Muscle of arm (tissue), 14 donors: ENCODE measurements at places on chromosomes 12 and 14. TPM values are rescaled to one million over a fixed set of nuclear protein-coding genes. Genes with fewer than 3 reads are reported as not detected.

DNA sequence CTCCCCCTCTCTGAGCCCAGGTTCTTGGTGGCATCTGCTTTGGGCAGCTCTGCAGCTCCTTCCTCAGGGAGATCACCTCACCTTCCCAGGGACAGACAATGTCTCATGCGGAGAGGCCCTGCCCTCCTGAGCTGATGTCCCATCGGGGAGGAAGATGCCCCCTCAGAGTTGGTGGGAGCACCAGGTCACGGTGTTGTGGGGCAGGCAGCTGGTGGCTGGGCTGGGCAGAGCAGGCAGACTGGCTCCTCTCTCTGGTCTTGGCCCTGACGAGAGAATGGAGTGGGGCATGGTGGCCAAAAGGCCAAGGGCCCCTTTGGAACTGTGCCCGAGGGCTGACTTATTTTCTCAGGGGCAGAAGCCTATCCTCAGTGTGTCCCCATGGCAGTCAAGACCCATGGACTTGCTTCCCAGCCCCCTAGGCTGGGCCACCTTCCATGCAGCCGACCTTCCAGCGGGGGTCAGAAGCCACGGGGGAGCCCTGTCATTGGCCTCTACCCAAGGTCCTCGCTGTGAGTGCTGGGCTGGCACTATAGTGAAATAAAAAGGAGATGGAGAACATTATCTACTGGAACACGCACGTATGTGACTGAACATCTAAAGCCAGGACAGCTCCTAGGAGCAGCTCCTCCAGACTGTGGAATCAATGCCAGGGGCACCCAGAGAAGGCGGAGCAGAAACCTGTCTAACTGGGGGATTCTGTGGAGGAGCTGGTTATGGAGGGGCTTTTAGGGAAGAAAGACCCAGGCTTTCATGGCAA is 21.9 kb downstream of the PPP2R5C start:
- DNase-seq, result no peak

GRCh38 chr14:89249065-89249695 is 167.9 kb downstream of the FOXN3 start:
- DNase-seq, result no peak

- no peak for DNase-seq
These were observed 36.7 kb downstream of the LRRIQ1 start for GRCh38 chr12:85072826-85073225.

- DNase-seq, result no peak
These were observed 123.3 kb downstream of the TTLL5 start for GRCh38 chr14:75784314-75784686.

GRCh38 chr14:68190032-68190431 is 370.5 kb downstream of the RAD51B start:
- no peak for DNase-seq

GRCh38 chr12:76272287-76272686 is 75.9 kb downstream of the BBS10 start:
- no peak for DNase-seq

- DNase-seq, result no peak
These were observed 31.9 kb downstream of the CDKL1 start for GRCh38 chr14:50364792-50365191.

GRCh38 chr12:6888360-6888759 is 15.3 kb upstream of the SPSB2 start:
- DNase-seq, result no peak

DNA sequence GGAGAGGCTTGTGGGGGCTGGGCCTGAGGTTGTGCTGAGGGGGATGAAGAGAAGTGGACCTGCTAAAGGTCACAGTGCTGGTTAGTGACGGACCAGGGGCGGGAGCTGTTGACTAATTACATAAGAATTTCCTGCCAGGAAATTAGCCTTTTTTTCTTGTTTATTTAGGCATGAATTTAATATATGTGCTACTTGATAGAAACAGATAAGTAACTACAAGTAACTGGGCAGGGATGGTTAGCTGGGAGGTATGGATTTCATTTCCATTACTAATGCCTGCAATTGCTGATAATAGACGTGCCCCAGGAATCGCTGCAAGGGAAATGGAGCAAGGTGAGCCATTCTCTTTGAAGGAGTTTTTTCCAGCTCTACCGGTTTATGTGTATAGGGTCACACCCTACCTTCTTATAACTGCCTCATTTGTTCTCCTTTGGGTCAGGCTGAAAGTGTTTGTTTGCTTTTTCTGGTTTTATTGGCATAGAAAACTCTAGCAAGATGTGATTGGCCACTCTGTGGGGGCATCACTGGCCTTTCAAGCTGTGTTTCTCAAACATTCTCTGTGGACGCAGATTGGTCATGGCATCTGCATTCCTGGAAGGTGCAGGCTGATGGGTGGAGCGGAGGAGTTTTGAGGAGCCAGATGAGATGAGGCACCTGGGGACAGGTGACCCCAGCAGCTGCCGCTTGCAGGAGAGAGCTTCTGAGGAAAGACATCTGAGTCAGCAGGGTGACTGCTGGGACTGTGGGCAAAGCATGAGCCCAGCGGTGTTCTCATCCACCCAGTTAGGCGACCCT is 19.0 kb upstream of the GPRC5A start:
- no peak for DNase-seq

DNA sequence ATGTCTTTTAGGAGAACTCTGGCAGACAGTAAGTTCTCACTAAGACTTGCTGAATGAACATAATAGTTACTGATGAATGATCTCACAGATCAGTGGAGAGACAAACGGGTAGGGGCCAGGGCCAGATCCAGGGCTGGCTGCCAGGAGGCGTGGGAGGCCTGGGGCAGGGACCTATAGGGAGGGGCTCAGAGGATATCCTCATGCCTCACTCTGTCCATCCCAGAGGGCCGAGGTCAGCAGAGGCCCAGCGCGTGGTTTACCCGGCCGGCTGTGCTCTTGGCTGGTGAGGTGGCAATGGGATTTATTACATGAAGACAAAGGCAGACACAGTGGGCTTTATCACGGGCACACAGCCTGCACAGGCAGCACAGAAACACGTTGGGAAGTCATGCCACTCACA is 85.4 kb downstream of the CHGA start:
- no peak for DNase-seq

GRCh38 chr12:22658214-22658613 is 33.2 kb downstream of the ETNK1 start:
- no peak for DNase-seq

GRCh38 chr12:78407722-78408121 is 456.9 kb upstream of the SYT1 start:
- no peak for DNase-seq

DNA sequence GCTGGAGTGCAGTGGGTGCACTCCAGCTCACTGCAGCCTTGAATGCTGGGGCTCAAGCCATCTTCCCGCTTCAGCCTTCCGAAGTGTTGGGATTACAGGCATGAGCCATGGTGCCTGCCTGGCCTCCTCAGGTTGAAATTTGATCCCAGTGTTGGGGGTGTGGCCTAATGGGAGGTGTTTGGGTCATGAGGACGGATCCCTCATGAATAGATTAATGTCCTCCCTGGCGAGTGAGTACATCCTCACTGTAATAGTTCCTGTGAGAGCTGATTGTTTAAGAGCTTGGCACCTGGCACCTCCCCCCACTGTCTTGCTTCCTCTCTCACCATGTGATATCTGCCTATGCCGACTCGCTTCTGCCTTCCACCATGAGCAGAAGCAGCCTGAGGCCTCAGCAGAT is 84.7 kb downstream of the TSPAN9 start:
- DNase-seq, result no peak

DNA sequence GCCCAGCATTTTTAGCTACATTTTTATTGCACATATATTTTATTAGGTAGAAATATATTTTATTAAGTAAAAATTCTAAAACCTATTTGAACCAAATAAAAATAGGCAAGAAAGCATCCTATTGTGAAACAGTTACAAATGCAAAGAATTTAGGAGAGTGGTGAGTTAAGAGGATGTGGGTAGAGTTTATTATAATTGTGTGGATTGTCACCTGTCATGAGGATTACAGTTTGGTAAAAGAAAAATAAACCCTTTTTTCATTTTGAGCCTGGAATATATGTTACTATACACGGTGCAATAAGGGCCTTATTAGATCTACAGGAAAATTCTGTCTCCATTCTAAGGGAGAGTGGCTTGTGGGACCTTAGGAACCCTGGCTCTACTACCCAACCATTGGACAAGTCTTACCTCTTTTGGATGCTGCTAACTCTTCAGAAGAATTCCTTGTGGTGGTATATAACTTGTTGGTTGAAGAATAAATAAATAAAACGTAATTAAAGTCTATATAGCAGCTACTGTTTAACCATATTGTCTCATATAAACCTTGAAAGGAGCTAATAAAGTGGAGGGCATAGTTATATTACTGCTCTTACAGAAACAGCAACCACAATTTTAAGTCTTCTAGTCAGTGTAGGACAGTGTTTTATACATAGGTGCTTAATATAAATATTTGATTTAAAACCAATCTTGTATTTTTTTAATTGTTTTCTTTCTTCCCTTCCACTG is 67.8 kb downstream of the FGD4 start:
- DNase-seq, result no peak

DNA sequence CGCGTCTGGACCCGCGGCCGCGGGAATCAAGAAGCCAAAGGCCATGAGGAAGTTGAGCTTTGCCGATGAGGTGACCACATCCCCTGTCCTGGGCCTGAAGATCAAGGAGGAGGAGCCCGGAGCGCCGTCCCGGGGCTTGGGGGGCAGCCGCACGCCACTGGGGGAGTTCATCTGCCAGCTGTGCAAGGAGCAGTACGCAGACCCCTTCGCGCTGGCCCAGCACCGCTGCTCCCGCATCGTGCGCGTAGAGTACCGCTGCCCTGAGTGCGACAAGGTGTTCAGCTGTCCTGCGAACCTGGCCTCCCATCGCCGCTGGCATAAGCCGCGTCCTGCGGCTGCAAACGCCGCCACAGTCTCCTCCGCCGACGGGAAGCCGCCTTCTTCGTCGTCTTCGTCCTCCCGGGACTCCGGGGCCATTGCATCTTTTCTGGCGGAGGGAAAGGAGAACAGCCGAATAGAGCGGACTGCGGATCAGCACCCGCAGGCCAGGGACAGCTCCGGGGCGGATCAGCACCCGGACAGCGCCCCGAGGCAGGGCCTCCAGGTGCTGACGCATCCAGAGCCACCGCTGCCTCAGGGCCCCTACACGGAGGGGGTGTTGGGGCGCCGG is 1.0 kb downstream of the INSM2 start:
- peak; percentile 81 for DNase-seq

The TAS2R10 gene
- polyA plus RNA-seq, result 1.6 TPM

The OR10G2 gene
- polyA plus RNA-seq, result not detected

The ZC2HC1C gene
- polyA plus RNA-seq, result 1.7 TPM

The DMAC2L gene
- polyA plus RNA-seq, result 15.9 TPM

The ITGA7 gene
- polyA plus RNA-seq, result 269 TPM

The REC8 gene
- polyA plus RNA-seq, result 7.7 TPM
